ENCODE measurements at places on chromosomes 5 and 9. TPM values are rescaled to one million over a fixed set of nuclear protein-coding genes. Genes with fewer than 3 reads are reported as not detected.

Gene RNF183
- total RNA-seq: not detected

Gene ADRA1B
- total RNA-seq: 5.3 TPM

Gene TMC1
- total RNA-seq: not detected

Gene ADGRV1
- total RNA-seq: 0.87 TPM

GRCh38 chr9:110802416-110803035 lies 133.9 kb downstream of the MUSK start:
- peak; percentile 67 for ATAC-seq

DNA sequence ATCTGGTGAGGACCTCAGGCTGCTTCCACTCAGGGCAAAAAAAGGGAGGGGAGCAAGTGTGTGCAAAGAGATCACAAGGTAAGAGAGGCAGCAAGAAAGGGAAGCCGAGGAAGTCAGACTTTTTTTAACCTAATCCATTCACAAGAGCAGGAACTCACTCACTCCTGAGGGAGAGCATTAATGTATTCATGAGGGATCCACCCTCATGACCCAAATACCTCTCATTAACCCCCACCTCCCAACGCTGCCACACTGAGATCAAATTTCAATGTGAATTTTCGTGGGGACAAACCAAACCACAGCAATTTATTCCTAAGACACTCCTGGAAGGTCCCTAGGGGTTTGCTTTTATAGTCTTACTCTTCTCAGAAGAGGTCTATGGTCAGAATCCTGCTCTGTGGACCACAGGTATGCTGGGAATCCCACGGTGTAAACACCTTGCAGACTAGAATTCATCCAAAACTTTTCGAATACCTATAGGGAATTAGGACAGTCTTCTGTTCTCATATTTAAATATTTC lies 108.7 kb downstream of the HSD17B3 start:
- ATAC-seq: no peak

- no peak for ATAC-seq
These were observed 297.1 kb upstream of the CD180 start for GRCh38 chr5:67493676-67494075.

- no peak for ATAC-seq
These were observed 284.3 kb downstream of the TAF11L14 start for GRCh38 chr5:17918373-17919104.

- ATAC-seq: no peak
These were observed 161.7 kb downstream of the OXCT1 start for GRCh38 chr5:41708604-41708940.

GRCh38 chr5:68288707-68289134 lies 73.2 kb downstream of the PIK3R1 start:
- ATAC-seq: no peak

DNA sequence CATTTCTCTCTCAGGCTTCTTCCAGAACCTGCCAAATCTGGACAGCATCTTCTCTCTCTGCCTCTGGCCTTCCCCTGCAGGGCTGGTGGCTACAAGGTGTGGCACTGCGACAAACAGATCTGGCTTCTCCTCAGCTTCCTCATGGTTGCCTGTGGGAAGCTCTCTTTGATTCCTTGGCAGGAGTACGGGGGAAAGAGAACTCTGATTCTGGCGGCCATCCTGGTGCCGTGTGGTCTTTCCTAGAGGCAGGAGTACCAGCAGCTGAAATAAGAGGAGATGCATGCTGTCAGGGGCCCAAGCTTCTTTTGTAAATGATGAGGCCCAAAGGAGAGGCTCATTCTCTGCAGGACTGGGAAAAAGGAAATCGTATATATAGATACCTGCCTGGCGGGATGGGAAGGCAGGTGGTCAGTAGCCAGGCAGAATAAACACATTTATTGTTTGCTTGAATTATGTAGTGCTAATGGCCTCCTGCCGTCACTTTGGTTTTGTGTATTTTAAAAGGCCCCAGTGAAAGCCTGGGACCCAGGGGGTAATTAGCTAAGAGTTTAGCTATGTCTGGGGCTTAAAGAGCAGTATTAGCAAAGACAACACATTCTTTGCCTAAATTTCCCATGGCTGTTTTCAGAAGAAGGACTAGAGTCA lies at the start of gene CER1:
Gene CER1, minus strand, starts transcription at position 343 of the 645 bp plus-strand sequence. Its CDS starts 61 bp downstream, at position 282.
- no peak for ATAC-seq

GRCh38 chr9:977838-978830 lies 1.7 kb downstream of the DMRT3 start:
- ATAC-seq: no peak

- no peak for ATAC-seq
These were observed 169.6 kb upstream of the PITX1 start for GRCh38 chr5:135203593-135204036.

- no peak for ATAC-seq
These were observed 60.1 kb upstream of the NMUR2 start for GRCh38 chr5:152465140-152465539.

GRCh38 chr9:3914416-3914815 lies 385.5 kb downstream of the GLIS3 start:
- no peak for ATAC-seq

DNA sequence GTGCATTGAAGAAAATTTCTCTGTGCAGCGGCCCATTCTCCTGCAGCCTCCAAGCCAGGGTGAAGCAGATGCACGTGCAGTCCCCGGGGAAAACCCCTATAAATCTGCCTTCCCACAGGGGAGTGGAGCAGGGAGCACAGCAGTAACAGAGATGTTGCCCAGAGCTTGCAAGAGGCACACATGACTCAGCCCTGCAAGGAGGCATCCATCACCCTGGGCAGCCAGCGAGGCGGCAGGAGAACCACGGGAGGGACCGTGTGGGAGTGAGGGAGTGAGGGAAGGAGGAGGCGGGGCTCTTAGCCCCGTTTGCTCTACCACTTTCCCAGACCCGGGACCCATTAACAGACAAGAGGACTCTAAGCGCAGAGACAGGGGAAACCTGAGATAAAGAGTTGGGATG lies 96.2 kb upstream of the ARAP3 start:
- ATAC-seq: no peak

- ATAC-seq: no peak
These were observed 3.5 kb upstream of the MYMK start for GRCh38 chr9:133528001-133528875.

- no peak for ATAC-seq
These were observed 35.0 kb upstream of the HMGCS1 start for GRCh38 chr5:43348207-43348606.

Measured in gastroesophageal sphincter (tissue), 4 donors.